ENCODE measurements at places on chromosomes 7 and 10. TPM values are rescaled to one million over a fixed set of nuclear protein-coding genes. Genes with fewer than 3 reads are reported as not detected.

RNLS gene
- 4.4 TPM for total RNA-seq

DNA sequence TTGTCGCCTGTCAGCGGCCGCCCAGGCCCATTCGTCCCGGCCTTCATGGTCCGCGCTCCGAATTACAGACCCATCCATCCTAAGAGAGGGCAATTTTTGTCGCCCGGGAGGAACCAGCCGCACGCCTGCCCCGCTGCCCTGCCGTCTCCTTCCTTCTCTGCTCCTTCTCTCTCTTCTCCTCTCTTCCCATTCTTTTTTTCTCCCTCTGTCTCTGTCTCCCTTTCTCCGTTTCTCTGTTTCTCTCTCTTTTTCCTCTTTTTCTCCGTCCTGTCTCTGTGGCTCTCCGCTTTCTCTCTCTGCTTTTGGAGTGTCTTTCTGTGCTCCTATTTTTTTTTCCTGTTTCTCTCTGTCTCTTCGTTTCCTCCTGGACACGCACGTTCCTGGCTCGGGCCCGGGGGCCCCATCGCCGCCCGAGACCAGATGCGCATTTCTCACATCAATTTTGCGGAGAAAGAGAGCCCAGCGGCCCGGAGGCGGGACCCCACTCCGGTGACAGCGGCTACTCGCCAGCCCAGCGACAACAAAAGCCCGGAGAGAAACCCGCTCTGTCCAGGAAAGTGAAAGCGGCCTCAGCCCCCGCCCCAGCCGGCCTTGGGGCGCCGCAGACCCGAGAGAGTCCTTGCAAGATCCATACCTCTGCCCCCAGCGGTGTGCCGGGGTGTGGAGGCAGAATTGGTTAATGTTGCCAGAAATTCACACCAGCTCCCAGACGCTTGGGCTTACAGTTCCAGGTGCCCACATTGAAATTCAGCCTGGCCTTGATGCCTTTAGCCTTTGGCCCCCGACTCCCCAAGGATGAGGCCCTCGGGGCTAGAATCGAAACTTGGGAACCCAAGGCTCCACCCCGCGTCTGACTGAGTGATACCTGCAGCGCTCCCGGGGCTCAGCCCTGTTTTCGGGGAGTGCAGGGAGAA lies 4.1 kb downstream of the LBX1 start:
- DNase-seq, result peak; percentile 43

GRCh38 chr7:2962865-2963264 lies 80.8 kb downstream of the CARD11 start:
- DNase-seq, result no peak

DNA sequence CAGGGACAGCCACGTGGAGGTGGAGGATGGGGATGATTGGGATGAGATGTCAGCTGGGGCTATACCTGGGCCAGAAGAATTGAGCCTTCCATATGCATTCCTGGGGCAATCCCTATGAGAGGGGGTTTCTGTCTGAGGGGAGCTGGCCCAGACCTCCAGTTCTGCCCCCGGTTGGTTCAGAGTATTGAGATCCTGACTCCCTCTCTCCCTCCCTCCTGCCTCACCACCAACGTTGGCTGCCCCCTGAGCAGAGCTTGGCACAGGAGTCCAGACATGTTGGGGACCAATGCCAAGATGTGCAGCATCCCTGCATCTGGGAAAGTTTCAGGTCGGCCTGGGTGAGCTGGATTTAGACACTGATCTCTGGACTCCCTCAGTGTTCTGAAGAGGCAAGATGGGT lies 575.2 kb upstream of the MKI67 start:
- DNase-seq, result no peak

DNA sequence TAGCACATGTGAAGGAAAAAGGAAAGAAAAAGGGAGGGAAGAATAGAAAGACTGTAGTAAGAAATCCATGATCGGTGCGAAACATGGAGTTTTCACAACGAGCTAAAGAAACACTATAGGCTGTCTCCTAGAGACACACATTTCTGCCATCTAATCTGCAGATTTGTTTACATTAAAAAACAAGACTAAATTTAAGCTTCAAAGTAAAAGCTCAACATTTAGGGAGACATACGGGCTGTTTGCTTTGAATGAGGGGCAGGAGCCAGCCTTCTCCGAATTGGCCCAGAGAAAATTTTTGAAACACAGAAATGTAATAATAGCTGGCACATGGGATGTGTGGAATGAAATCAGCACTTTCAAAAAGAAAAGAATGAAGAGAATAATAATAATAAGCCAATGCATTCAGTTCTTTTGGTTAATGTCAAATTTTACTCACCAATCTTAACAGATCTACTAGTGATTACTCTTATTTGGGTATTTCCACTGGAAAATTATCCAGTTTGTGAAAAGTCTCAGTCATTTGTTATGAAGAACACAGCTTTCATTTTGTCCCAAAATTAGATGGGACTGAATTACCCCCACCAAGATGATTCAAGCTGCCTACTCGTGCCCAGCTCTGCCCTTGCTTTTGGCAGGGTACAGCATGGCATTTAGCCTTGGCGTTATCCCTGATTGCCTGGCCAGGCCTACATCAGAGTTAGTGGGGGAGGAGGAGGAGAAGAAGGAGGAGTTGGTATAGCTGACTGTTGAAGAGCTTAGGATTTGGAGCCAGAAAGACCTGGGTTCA lies 47.1 kb downstream of the MTURN start:
- no peak for DNase-seq

FZD1 gene
- total RNA-seq, result 4.9 TPM

HMX2 gene
- not detected for total RNA-seq

NAMPT gene
- total RNA-seq, result 48.4 TPM

ZC3HAV1 gene
- total RNA-seq, result 13.5 TPM

IFIT1B gene
- not detected for total RNA-seq

DNA sequence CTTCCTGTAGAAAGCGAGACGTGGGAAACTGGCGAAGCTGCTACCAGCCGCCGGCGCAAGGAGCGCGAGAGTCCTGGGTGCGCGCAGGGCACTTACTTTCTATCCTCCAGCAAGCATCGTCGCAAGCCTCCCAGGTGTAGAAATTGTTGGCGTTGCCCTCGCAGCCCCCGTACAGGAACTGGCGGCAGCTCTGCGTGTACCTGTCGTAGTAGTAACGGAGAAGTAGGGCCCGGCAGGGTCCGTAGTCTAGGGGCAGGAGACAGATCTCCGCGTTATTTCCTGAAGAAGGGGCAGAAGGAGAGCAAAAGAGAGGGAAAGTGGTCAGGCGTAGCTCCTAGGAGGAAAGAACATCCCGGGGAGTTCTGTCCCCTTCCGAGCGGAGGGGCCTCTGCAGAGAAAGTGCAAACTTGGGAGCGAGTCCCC lies 501 bp downstream of the TFPI2 start:
- peak; percentile 48 for DNase-seq

DNA sequence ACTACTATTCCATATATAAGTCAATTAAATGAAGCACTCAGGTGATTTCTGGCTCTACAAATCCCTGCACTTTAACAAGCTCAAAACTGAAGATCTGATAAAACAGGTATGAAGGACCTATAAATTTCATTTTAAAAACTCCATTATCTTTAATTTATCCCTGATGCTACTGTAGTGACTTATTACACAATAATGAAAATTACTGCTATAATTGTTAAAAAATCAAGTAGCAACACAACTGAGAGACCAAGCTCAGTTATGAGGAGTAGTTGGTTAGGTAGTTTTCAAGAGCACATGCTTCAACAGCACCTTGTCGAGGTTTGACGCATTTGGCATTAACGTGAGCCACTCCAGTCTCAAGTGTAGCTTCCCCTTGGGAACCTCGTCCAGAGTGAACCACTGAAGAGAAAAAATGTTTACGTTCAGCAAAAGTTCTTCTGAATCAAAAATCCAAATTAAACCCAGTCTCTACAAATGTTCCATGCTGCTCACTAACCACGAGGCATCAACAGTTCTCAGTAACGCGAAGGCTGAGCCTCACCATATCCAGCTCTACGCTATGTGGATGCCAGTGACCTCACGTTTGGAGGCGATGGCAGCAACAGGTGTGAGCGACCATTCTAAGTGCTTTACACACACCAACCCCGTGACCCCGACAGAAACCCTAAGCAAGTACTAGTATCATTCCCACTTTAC lies 55.3 kb upstream of the NCAPG2 start:
- no peak for DNase-seq

DNA sequence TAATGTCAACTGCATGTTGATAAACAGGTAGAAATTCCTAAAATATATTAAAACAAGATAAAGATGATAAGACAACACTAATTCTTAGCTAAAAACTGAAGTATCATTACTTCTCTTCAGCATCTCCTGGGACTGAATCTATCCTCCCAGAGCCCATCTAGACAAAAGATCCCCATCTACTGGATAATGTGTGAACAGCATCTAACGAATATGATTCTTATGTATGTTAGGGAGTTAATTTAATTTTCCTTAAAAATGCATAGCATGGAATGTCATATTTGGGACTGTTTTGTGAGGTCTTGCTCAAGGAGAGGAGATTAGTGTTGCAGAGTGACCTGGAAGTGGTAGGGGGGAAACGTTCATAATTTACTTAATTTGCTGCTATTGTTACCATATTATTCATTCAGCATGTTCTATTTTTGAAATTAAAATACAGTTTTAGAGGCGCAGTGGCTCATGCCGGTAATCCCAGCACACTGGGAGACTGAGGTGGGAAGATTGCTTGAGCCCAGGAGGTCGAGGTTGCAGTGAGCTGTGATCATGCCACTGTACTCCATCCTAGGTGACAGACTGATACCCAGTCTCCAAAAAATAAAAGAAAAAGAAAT lies 305.1 kb upstream of the CSTF2T start:
- no peak for DNase-seq

CAV1 gene
- 0.78 TPM for total RNA-seq

PRKAR2B gene
- 14.6 TPM for total RNA-seq

NXPH1 gene
- total RNA-seq, result 3.8 TPM

DNA sequence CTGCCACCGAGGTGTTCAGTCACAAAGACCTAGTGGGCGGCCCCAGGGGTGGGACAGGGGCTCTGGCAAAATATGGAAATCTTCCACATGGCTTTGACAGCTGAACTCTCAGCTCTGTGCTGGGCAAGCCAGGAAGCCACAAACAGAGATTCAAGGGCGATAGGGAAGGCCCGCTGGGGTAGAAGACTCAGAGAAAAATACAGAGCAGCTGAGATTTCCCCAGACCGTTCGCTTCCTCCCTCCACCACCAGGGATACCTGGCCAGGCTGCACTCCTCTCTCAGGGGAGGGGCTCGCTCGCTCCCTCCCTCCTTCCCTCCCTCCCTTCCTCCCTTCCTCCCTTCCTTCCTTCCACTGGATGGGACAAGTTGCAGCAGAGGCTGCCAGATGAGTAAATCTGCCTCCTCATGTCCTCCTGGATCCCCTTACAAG lies 260.5 kb downstream of the PRPF18 start:
- no peak for DNase-seq

DNA sequence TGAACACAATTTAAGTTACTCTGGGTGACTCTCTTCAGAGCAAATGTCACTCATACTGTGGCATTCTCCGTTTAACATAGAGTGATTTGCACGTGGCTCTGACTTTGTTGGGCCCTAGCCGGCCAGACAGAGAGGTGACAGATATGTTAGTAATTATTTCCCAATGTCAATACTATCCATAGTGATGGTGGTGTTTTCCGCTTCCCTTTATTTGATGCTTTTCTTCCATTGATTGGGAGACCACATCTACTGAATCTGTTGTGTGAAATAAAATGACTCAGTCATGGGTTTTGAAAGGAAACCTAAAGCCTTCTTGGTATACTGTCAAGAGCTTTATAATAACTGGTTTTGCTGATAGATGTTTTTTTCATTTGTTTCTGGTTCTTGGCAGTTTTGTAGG lies 7.4 kb downstream of the AVL9 start:
- DNase-seq, result no peak

DNA sequence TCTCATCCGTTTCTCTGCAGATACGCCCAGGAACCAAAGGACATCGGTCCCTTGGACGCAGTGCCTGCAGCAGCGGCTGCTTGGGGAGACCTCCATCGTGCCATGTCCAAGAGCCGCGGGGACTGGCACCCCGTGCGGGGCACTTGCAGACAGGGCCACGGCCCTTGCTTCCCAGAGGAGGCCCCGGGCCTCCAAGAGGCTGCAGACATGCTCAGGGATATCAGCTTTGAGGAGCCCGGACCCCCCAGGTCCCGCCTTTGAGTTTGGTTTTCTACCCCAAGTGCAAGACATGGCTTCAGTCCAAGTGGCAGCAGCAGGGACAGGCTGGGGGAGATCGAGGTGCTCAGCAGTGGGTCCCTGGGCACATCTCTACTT lies 279.6 kb downstream of the ELFN1 start:
- DNase-seq, result no peak

DNA sequence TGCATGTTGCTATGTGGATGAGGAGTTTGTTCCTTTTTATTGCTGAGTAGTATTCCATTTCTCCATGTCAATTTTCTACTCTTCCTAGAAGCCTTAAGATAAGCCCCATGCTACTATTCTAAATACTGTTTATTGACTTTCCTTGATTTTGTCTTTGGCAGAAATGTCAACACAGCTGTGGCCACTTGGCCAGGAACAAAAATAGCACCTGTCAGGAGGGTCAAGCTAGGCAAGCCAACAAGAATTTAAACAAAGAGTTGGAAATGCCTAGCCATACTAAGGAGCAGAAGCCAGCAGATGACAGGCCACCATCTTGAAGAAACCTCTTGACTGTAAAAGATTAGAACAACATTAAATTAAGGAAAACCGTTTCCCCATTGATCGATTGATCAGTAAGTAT lies 34.7 kb downstream of the JAZF1 start:
- no peak for DNase-seq

DNA sequence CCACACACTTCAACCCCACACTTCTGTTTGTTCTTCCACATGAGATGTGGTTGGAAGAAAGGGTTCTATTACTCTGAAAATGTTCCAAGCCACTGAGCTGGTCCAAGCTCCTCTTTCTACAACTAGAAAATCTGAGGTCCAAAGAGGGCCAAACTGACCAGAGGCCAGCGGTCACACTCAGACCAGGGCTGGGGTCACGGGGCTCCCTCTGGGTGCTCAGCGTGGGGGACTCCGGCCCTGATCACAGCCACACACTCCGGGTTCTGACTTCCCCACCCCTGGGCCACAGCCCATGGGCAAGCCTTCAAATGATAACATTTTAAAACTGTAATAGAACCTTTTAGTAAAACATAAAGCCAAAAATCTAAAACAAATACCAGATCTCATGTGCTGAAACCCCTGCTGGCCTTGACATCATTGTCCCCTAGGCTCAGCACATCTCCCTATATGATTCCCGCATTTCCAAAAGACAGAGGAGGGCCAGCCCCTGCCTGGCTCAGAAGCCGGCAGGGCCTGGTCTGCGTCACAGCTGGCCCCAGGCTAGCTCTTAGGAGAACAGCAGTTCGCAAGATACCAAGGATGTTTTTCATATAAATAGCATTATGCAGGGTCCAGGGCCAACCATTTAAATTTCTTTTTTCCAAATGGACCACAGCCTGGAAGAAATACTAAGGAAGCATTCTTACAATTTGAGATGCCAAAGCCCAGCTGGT lies 3.3 kb downstream of the CRYGN start:
- no peak for DNase-seq

- DNase-seq, result no peak
These were observed 11.3 kb downstream of the NFKB2 start for GRCh38 chr10:102406815-102407214.

HSPA14 gene
- 10.1 TPM for total RNA-seq

All from glutamatergic neuron (in vitro differentiated cells).